ENCODE measurements at places on chromosomes 1 and 21.

DNA sequence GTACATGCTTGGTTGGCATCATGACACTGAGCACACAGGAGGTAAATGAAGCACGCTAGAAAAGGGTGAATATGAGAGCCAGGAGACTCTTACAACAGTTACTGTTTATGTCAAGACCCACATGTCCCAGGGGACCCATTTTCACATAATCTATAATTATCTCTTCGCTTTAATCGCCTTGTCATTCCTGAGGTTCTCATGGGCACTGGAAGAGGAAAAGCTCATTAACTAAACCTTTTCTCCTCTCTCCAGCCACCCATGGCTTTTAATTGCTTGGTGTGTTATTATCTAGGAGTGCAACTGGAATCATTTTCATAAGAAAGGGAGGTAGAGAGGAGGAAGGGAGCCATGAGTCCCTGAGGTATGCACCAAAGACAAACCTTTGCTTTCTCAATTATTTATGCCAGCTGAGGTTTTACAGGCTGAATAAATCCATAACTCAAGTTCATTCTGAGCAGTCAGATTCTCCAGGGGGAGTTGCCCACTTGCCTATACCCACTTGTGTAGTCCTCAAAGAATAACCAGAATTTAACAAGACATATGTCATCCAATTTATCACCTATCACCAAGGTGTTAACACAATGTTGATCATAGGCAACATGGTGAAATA is 77.4 kb downstream of the ACBD6 start:
- DNase-seq: no peak

GRCh38 chr1:192877283-192877886 is 68.5 kb downstream of the RGS2 start:
- DNase-seq: no peak

GRCh38 chr1:64519901-64520300 is 50.0 kb downstream of the CACHD1 start:
- no peak for DNase-seq

GRCh38 chr1:3529099-3529729 is 74.7 kb downstream of the ARHGEF16 start:
- DNase-seq: no peak

DNA sequence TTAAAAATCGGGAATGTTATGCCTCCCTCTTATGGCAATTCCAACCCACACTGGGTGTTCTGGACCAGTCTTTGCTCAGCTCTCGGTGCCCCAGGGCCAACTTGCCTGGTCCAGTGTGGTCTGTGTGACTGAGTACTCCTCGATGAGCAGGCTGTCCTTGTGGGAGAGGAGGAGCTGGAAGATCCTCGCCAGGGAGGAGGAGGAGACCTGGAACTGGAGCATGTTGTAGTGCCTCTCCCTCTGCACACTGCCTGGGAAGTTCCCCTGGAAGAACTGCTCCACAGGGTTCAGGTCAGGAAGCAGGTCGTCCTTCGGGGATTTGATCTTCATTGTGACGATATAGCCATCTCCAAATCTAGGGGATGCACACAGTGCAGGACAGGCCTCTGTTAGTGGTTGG is 88.5 kb upstream of the GCLM start:
- DNase-seq: no peak

GRCh38 chr1:38613996-38614395 is 245.6 kb downstream of the RRAGC start:
- no peak for DNase-seq

DNA sequence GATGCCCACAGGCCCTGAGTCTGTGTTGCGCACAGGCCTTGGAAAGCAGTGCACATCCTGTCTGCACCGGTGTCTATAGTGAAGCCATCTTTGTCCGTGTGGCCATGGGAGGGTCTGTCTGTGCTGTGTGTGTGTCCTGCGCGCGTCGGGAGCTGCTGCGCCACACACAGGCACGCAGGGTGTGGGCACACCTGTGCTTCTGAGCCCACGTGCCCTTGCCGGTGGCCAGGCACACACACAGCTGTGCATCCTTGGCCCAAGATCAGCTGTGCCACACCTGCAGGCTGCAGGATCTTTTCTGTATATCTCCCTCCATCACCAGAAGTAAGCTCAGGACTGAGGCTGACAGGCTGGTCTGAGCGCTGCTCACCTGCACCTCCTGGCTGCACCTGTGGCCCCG is 3.2 kb upstream of the SAMD11 start:
- DNase-seq: no peak

DNA sequence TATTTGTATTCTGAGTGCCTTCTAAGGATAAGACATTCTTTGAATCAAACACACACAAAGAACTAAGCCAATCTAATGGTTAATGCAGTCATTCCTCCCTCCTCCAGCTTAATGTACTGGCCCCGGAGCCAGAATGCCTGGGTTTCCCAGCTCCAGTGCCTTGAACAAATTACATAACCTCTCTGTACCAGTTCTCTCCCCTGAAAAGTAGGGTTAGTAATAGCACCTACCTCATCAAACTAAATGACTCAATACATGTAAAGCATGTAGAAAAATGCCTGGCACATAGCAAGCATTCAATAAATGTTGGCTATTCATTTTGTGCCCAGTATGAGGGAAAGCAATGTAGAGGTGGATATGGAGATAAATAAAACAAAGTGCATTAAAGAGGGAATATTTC is 14.0 kb downstream of the C1orf52 start:
- no peak for DNase-seq

DNA sequence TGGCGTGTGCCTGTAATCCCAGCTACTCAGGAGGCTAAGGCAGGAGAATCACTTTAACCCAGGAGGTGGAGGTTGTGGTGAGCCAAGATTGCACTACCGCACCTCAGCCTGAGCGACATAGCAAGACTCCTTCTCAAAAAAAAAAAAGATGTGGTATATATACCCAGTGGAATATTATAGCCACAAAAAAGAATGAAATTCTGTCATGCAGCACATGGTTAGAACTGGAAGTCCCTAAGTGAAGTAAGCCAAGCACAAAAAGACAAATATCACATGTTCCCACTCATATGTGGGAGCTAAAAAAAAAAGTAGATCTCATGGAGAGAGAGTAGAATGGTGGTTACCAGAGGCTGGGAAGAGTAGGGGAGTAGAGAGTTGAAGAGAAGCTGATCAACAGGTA is 18.7 kb downstream of the PSMB4 start:
- DNase-seq: no peak

- no peak for DNase-seq
Measured at GRCh38 chr21:38496224-38496623, 2.1 kb downstream of the ERG start.

- no peak for DNase-seq
Measured at GRCh38 chr1:198072177-198072576, 84.6 kb upstream of the NEK7 start.

- DNase-seq: no peak
Measured at GRCh38 chr1:109040627-109040988, 1.3 kb downstream of the WDR47 start.

- no peak for DNase-seq
Measured at GRCh38 chr1:72606216-72606810, 324.0 kb upstream of the NEGR1 start.

GRCh38 chr21:18917622-18918021 is 514.0 kb upstream of the TMPRSS15 start:
- DNase-seq: no peak

- no peak for DNase-seq
Measured at GRCh38 chr1:107246775-107247345, 106.0 kb downstream of the NTNG1 start.

DNA sequence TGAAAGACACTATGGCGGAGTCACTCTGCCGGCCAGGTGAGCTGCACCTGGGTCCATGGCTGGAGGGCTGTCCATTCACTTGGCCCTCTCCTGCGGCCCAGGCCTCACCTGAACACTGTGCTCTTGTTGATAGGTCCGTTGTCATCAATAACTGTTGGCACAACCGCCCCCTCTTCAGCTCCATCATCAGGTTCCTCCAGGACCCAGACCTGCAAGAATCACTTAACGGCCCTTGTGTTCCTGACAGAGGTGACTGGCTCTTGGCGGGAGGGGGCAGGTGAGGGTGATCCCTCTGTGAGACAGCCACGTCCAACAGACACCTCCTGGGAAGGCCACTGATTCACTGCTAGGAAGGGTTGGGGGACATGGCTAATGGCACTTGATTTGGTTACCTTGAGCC is 54.9 kb downstream of the INAVA start:
- no peak for DNase-seq

DNA sequence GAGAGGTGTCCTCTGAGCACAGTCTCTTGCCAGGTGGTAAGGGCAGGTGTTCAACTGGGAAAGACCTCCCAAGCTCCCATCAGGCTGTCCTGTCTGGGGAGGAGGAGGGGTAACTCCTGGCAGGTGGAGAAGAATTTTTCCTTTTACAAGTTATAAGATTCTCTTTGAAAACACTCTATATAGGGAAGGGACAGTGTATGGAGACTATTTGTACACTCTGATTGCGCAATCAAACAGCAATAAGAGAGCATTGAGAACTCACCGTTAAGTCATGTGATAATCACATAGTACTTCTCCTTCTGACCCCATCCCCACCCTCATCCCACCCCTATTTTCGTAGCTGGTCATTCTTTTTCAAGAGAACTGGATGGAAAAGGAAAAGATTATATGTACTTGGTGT is 179.3 kb upstream of the ZNF644 start:
- DNase-seq: no peak

DNA sequence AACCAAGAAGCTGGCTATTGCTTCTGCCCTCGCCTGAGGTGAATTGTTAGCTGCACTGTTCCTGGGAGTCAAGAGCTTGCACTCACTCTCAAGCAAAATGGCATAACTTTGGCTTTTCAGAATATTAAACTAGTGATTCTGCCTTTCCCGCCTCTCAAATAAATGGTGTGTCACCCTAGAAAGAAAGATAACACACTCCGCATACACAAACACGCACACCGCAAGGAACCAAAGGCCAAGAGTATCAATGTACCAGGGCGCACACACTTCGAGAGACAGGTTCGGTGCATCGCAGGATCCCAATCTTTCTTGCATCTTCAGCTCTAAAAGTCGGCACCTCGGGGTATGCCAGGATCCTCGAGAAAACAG is 470 bp upstream of the RTCA start:
- DNase-seq: no peak

- DNase-seq: no peak
Measured at GRCh38 chr21:17989780-17990179, 170.6 kb upstream of the C21orf91 start.

- DNase-seq: no peak
Measured at GRCh38 chr1:26598890-26599289, 69.3 kb downstream of the RPS6KA1 start.

- no peak for DNase-seq
Measured at GRCh38 chr1:150995896-150996295, 10.8 kb downstream of the MINDY1 start.

- no peak for DNase-seq
Measured at GRCh38 chr1:182624577-182624976, 20.4 kb upstream of the RGS16 start.

- DNase-seq: no peak
Measured at GRCh38 chr1:167643441-167643840, 13.4 kb downstream of the RCSD1 start.

DNA sequence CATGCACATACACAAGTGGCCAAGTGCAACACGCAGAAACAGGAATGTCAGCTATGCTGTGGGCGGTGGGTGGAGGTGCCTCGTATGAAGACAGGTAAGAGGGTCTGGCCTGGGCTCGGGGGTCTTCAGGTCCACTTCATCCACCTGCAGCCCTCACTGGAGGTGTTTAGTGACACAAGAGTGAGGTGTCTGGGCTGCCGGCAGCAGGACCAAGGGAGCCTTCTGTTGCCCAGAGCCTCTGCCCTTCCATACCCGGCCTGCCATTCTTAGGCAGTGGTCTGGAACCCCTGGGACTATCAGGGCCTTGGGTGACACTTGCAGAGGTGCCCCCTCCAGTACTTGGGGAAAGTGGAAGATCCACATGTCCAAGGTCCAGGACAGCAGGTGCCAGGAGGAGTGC is 21.7 kb upstream of the ACTRT2 start:
- no peak for DNase-seq

DNA sequence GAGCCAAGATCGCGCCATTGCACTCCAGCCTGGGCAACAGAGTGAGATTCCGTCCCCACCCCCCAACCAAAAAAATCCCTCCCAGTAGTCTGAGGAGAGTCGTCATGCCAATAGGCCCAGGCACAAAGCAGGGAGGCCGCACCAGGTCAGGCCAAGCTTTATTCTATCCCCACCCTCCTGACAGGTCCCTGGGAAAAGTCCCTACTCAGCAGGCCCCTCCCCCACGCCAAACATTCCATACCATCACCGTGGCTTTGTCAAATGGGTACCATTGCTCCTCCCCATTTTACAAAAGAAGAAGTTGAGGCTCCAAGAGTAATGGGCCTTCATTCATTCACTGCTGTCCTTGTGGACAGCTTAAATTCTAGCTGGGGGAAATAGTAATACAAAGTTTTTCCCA is 5.3 kb downstream of the GPR3 start:
- DNase-seq: no peak

GRCh38 chr21:41321908-41322495 is 5.4 kb downstream of the FAM3B start:
- no peak for DNase-seq

DNA sequence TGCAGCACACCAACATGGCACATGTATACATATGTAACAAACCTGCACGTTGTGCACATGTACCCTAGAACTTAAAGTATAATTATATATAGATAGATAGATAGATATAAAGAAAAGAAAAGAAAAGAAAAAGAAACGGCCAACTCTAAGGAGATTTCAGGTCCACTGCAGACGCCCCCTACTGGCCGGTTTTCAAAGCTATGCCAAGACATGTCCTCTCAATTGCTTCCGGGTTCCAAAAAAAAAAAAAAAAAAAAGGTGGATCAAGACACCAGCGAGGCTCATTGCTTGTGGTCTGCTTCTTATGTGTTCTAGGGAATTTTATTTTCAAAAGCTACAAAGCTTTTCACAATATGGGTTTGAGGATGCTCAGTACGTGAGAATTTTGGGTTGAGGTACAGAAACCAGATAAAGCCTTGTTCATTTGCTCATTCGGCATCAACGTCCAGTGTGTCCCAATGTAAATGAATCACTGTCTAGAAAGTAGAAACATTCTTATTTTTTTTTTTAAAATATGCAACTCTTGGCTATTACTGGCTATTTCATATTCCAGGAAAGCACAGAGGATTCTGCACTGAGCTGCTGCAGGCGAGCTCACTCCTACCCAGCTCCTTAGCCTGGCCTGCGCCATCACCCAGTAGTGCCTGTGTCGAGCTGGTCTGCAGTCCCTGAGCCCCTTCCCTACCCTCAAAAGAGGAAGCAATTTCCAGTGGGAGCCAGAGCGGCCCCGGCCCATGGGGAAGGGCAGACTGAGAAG is 643.0 kb downstream of the KIF26B start:
- DNase-seq: no peak

GRCh38 chr1:199264283-199264682 is 625.4 kb downstream of the PTPRC start:
- no peak for DNase-seq
